ENCODE measurements at places on chromosomes 16 and 17.

DNA sequence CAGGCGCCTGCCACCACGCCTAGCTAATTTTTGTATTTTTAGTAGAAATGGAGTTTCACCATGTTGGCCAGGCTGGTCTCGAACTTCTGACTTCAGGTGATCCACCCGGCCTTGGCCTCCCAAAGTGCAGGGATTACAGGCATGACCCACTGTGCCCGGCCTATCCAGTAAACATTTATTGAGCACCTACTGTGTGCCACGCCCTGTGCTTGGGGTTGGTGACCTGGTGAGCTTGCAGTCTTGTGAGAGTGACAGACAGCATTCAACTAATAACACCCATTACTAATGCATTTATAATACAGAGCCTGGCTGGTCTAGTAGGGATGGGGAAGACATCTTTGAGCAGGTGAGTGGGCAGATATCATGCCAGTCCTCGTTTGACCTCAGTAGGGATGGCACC, 113.1 kb downstream of the SOCS1 start:
- DNase-seq = no peak

GRCh38 chr16:13829697-13830299, 90.2 kb upstream of the ERCC4 start:
- DNase-seq = no peak

DNA sequence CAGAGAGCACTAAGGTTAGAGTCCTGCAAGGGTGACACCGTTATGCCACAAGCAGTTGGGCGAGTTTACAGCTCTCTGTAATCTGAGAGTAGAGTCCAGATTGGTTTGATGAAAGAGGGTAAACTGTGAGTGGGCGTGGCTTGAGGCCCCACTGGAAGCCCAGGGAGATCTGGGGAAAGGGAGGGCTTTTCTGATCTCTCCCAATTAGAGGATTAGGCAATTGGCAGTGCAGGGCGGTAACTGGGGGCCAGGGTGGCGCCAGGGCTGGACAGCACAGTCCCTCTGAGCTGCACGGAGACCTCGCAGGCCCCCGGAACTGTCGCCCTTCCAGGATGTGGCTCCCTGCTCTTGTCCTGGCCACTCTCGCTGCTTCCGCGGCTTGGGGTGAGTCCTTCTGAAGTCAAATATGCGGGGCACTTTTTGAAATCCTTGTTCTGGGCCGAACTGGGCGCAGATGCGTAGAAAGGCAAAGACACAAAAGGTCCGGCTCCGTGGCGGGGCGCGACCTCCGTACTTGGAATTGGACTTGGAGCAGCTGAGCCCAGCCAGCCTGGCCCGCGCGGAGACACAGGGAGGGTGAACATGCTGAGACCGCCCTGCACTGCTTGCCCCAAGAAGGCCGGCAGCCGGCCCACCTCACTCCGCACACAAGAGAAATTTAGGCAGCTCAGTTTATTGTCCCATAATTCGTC, 72.4 kb downstream of the CES1 start:
- no peak for DNase-seq

DNA sequence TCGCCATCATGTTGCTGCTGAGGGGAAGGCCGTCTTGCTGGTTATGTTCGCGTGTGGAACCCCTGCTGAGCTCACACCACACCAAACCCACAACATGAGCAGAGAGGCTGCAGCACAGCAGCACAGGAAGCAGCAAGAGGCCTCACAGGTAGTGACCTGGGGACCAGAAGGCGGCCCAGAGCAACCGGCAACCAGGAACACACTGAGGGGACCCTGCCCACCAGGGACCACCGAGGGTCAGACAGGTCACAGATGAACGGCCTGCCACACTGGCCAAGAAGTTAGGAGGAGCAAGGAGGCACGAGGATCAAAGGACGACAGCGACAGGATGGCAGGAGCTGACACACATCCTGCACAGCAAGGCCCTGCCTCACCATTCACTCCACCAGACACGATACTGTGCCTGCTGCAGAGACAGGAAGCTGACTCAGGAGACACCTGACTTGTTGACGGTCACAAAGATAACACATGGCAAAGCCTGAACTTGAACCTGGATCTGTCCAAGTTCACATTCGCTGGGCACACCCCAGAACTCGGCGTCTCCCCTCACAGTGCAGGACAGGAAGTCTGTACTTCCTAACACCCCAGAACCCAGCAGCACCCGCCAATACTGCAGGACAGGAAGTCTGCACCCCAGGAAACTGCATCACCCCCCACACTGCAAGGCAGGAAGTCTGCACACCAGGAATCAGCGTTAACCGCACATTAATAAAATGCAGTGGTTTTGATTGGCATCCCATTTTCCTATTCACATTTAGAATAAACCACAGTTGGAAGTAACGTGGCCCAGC, 98.5 kb downstream of the ZNF778 start:
- no peak for DNase-seq

GRCh38 chr17:30586818-30587595, 109.8 kb downstream of the GOSR1 start:
- DNase-seq = no peak

GRCh38 chr16:26195225-26195624, 503.5 kb downstream of the HS3ST4 start:
- no peak for DNase-seq

DNA sequence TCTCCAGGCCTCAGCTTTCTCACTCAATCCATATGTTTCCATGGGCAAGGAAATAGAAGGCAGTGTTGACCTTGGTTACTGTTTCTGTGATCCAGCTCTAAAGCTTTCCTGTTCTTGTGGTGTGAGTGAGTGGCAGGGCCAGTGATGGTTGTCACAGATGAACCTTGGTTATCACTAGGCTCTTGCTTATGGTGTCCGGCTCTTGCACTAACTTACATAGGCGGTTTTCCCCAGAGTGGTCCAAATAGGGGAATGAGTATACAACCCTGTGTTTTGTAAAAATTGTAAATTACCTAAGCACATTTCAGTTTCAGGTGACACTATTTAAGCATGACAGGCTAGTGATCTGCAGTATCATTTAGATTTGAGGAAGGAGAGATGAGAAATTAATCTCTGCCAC, 6.8 kb downstream of the MFSD11 start:
- DNase-seq = no peak

DNA sequence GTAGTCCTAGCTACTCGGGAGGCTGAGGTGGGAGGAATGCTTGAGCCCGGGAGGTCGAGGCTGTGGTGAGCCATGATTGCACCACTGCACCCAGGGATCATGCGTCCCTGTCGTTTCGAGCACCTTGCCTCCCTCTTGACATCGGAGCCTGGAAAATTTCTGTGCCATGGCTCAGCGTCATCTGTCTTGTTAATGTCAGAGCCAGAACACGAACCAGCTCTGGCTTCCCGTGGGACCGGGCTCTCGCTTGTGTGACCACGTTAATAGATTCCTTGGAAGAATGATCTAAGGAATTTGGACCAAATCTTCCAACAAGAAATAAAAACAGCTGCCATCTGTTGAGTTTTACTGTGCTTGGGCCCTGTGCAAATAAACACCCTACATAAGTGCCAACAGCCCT, 117.7 kb downstream of the ABCC1 start:
- no peak for DNase-seq

GRCh38 chr17:14738652-14738988, 437.7 kb downstream of the HS3ST3B1 start:
- DNase-seq = no peak
